Karpas-422 (cell line): ENCODE measurements at places on chromosomes 7 and 10. TPM values are rescaled to one million over a fixed set of nuclear protein-coding genes. Genes with fewer than 3 reads are reported as not detected.

DNA sequence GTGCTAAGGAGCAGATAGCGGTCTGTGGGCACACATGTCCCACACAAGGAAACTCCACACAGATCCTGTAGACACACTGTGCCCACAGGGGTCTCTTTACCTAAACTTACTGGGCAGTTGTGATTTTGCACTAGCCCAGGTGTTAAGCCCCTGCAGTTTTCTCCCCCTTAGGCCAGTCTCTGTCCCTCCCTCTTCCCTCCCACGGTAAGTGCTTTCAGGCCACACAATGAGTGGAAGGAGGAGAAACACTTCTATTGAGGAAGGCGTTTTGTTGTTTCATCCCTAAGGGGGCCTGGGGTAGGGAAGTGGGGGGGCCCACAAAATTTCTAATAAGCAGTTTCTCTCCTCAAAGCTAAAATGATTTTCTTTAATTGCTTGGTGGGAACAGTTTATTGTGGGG, 51.4 kb downstream of the FBXW4 start:
- no peak for DNase-seq

GRCh38 chr10:132110713-132111112, 45.0 kb downstream of the JAKMIP3 start:
- DNase-seq: no peak

DNA sequence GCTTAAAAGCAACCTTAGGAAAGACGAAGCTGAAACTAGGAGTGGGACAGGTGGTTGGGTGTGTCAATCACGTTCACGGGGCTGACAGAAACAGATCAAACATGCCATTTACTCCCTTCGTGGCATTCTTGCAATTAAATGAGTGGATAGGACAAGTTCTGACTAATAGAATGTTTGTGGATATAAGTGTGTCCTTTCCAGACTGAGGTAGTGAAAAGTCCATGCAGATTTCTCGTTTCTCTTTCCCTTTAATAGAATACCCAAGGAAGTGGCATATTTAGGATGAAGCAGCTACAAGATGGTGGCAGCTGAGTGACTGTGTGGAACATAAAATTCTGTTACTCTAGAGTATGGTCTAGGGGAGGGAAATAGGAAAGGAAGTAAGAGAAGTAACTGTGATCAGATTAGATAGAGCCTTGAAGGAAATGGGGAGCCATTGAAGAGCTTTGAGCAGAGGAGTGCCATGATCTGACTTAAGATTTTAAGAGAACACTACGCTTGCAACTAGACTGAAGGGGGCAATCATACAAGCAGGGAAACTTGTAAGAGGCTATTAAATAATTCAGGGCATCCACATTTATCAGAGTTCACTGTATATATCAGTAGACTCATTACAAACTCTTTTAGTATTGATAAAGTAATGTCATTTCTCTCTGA, 46.3 kb upstream of the HYAL4 start:
- no peak for DNase-seq

ENKUR gene
- not detected in 2 replicates for total RNA-seq

LRRC18 gene
- 3.4 TPM in 1 of 2 replicates, not detected in the other for total RNA-seq

- no peak for DNase-seq
Observed at GRCh38 chr10:28284126-28284525, 18.7 kb downstream of the MPP7 start.

GRCh38 chr7:22627136-22627535, 99.9 kb upstream of the IL6 start:
- DNase-seq: no peak

DNA sequence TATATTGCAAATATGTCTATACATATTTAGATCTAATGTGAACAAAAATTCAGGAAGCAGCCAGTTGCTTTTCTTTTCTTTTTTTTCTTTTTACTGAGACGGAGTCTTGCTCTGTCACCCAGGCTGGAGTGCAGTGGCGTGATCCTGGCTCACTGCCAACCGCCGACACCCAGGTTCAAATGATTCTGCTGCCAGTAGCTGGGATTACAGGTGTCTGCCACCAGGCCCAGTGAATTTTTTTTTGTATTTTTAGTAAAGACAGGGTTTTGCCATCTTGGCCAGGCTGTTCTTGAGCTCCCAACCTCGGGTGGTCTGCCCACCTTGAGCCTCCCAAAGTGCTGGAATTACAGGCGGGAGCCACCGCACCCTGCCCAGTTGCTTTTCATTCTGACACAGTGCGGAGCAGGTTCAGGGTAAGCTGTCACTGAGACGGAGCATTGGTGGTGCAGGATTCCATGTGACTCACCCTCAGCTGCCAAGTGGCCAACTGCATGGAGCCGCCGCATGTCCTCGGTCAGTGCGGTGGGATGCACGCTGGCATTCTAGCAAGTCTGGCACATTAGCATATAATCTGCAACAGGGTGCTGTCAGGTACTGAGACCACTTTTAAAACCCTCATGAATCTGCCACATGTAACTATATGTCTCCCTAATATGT, 362.7 kb downstream of the DNAJB6 start:
- DNase-seq: no peak

GRCh38 chr7:47035522-47035921, 546.4 kb downstream of the TNS3 start:
- no peak for DNase-seq

- DNase-seq: no peak
Observed at GRCh38 chr7:51606601-51607154, 290.1 kb upstream of the COBL start.

DNA sequence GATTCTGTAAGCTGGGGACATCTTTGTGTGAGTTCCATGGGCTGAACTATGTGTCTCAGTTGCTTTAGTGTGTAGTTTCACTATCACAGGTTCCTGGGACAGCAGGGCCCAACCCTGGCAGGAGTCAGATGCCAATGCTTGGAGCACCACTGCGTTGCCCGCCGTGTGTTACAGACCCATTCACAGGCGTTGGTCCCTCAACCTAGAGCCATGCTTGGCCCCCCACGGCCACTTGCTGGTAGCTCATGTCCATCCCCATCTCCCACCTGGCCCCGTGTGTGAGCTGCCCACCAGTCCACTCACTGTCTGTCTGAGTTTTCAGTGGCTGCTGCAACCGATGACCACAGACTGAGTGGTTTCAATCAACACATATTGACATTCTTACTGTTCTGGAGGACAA, 546.9 kb downstream of the TCERG1L start:
- DNase-seq: no peak
